ENCODE measurements at places on chromosomes 16 and 17.
A peak's percentile ranks its signal among the peaks of the same experiment; 100 is the strongest.

GRCh38 chr16:35713762-35714650, 2254.6 kb downstream of the TP53TG3F start:
- no peak for DNase-seq

DNA sequence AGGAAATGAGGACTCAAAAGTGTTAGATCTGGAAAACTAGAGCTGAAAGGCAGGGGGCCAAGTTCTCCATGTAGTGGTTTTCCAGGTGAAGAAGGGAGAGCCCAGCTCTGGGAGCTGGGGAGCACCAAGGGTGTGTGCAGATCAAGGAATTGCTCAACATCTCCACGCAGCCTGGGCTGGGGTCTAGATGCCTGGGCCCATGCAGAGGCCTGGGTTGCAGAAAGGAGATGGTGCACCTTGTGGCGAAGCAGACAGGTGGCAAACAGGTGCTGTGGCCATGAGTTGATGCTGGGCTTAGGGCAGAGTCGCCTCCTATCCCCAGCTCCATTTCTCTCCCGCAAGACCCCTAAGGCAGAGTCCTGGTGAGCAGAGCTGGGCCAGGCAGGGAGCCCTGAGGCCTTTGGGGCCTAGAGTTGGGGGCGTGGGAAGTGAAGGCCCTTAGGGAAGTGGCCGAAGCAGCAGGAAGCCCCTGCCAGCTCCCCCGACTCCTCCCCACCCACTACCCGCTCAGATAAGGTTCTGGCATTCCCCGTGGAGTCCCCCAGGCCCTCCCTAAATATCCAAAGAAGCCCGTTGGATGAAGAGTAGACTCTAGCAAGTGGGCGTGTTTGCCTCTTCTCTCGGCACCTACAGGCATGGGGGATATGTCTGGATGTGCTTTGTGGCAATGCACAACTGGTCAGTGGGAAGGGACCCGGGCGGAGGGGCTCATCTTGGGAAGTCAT, 777 bp downstream of the FOXN1 start:
- DNase-seq = no peak

GRCh38 chr17:51065466-51065865, 55.2 kb downstream of the SPAG9 start:
- no peak for DNase-seq

DNA sequence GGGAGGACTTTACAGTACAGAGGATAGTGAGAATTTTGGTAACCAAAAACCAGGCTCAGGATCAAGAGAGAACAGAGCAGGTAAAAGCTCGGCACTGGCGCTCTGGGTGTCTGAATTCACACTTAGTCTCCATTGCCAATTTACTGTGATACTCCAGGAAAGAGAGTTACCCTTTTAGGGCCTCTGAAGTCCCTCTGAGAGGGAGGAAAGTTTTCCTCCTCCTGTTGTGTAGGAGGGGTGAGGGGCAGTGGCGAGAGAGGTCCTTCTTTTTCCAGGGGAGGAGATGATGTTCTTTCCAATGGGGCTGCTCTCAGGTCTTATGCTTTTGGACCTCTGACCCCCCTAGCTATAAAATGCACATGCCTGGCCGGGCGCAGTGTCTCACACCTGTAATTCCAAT, 5.4 kb upstream of the TNS4 start:
- no peak for DNase-seq

GRCh38 chr17:82685291-82685690, 13.2 kb downstream of the RAB40B start:
- no peak for DNase-seq

- peak; percentile 92 for DNase-seq
Observed at GRCh38 chr17:78253946-78254672, 22.7 kb downstream of the TMEM235 start.

- no peak for DNase-seq
Observed at GRCh38 chr17:81558941-81559806, 7.0 kb upstream of the FAAP100 start.
